Muscle of leg (tissue), 16 donors: ENCODE measurements at places on chromosomes 1 and 21.

GRCh38 chr1:147568551-147568950 lies 27.2 kb downstream of the BCL9 start:
- DNase-seq, result no peak

GRCh38 chr21:29481641-29482040 lies 182.9 kb downstream of the BACH1 start:
- no peak for DNase-seq

GRCh38 chr1:43651188-43651587 lies 1.2 kb downstream of the KDM4A start:
- no peak for DNase-seq

- peak; percentile 69 for DNase-seq
Observed at GRCh38 chr1:27668808-27669723, 2.9 kb downstream of the IFI6 start.

GRCh38 chr21:43908167-43908566 lies 43.1 kb downstream of the AGPAT3 start:
- no peak for DNase-seq

DNA sequence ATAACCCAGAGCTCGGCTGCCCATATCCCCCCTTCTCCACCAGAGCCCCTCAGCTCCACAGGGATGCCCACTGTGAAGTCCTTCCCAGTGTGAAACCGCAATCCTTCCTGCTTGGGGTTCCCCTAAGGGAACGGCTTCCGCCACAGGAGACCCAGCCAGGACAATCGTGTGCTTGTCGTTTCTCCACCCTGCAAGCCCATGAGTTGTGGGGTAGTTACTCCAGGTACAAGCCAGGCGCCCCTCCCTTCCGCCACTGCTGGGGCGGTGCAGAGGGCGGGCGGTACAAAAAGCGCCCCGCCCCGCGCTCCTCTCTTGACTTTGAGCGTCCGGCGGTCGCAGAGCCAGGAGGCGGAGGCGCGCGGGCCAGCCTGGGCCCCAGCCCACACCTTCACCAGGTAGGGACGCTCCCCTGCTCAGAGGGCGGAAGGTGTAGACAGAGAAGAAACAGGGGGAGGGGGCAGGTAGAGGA lies at the start of gene TINAGL1:
TSS of gene TINAGL1 (plus strand) at position 315 of the 469 bp plus-strand sequence. CDS start 634 bp downstream, outside the sequence.
- DNase-seq, result no peak
